AG09309 (cell line): ENCODE measurements at places on chromosomes 5 and 9.
A peak's percentile ranks its signal among the peaks of the same experiment; 100 is the strongest.

- no peak for DNase-seq
Observed at GRCh38 chr9:81344366-81344765, 345.0 kb downstream of the TLE1 start.

- DNase-seq, result no peak
Observed at GRCh38 chr5:141969783-141970771, 1.2 kb downstream of the RNF14 start.

- DNase-seq, result peak; percentile 38
Observed at GRCh38 chr9:130680836-130681768, 12.5 kb upstream of the EXOSC2 start.

GRCh38 chr5:6840136-6840793, 127.0 kb downstream of the TENT4A start:
- no peak for DNase-seq

DNA sequence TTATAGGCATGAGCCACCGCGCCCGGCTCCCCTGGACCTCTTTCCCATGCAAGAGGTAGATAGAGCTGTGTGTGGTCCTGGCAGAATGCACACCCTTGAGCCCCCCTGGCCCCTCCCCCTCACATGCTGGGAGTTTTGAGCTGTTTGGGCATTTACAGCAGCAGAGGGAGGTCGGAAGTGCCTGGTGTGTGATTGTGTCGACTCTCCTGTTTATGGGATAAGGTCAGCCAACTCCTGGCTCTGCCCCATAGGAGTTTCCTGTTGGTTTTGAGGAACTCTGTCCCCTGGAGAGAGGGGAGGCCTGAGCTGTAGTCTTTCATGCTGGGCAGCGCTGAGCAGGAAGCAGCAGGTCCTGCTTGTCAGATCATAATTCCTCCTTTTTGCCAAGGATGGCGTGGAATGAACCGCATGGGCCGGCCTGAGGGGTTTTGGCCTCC, 6.0 kb downstream of the LRRC8A start:
- no peak for DNase-seq

GRCh38 chr5:14896131-14896530, 24.6 kb upstream of the ANKH start:
- no peak for DNase-seq

GRCh38 chr5:178209334-178210072, 5.2 kb downstream of the HNRNPAB start:
- DNase-seq, result no peak

- DNase-seq, result no peak
Observed at GRCh38 chr5:125554355-125554754, 807.9 kb upstream of the ZNF608 start.

- no peak for DNase-seq
Observed at GRCh38 chr9:89022902-89023301, 31.6 kb downstream of the S1PR3 start.

DNA sequence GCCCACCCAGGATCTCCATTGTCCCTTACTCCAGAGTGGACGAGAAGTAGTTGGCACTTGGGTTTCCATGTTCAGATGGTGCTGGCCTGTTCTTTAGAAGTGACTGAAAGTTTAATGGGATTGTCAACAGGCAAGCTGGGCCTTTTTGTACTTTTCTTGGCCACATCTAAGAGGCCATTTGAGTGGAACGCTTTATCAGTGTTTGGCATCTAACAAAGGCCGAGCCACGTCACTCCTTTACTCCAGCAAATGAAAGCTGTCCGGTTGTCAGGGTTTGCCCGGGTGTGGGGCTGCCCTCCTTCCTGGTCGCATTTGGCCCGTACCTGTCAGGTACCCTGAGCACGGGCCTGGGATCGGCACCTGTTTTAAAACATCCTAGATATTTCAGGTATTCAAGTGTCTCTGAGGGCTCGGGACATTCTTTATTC, 71.5 kb downstream of the RCL1 start:
- no peak for DNase-seq

- no peak for DNase-seq
Observed at GRCh38 chr5:180540050-180540694, 46.0 kb downstream of the CNOT6 start.

DNA sequence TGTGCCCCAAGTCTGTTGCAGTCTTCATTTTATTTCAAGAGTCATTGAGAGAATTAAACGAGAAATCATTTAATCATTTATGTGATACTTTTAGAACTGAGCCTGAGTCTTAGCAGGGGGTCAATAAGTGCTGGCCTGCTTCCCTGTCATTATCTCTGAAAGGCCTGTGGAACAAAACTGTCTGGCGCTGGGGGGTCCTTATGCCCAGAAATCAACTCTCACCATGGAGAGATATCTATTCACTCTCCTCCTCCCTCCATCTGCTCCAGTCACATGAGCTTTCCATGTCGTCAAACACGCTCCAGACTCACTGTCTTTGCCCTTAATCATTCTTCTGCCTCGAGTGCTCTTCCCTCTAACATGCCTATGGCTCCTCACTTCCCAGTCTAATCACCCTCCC, 136.8 kb downstream of the ESM1 start:
- no peak for DNase-seq

DNA sequence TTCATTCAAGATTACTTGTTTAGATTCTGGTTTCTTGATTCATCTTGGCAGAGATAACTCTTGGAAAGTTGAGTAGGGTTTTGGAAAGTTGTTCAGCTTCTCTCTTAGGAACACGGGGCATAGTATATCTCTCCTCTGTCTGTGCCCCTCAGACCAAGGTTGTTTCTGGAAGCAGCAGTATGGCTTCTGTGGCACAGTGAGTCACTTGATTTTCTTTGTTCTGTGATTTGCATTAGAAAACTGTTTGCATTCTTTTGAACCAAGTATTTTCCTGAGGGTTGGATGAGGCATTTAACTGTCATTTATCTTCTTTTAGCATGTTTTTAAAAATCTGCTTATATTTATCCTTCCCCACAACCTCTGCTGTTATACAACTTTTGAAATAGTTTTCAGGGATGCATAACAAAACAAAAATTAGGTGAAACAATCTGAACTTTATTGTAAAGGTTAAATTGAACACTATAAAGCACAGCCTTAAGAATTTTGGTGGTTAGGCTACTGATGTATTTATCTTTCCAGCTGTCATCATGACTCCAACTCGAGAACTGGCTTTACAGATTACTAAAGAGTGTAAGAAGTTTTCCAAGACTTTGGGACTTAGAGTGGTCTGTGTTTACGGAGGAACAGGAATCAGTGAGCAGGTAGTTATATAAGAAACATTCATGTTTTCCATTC, 26.5 kb downstream of the DDX46 start:
- no peak for DNase-seq

DNA sequence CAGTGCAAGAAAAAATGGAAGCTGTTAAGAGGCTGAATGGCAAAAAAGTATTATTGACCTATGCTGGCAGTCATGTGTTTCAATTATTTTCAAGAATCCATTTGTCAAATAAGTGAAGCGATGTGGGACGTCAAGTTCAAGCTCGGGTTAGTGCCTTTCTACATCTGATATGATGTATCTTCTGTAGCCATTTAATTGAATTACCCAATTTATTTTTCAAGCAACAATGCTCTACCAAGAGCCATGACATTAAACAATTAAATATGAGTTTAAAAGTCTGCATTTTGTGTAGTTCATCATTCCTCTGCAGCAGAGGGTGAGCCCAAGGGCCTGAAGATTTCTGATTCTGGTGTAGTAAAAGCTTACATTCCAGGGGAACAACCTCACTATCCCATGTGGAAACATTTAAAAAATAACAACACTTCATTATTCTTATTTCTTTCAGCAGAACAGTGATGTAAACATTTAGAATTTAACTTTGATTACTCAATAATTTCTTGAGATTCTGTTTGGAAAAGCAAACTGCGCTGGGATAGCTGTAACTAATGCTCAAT, 619.7 kb upstream of the ARRDC3 start:
- peak; percentile 1 for DNase-seq

DNA sequence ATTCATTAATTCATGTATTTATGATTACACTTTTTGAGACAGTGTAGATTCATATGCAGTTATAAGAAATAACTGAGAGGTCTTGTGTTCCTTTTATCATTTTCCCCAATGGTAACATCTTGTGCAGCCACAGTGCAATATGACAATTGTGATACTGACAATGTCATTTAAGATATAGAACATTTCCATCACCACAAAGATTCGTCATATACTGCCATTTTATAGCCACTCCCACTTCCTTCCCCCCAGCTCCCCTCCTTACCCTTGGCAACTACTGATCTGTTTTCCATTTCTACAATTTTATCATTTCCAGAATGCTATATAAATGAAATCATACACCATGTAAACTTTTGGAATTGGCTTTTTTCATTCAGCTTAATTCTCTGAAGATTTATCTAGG, 53.8 kb downstream of the NR2F1 start:
- no peak for DNase-seq

DNA sequence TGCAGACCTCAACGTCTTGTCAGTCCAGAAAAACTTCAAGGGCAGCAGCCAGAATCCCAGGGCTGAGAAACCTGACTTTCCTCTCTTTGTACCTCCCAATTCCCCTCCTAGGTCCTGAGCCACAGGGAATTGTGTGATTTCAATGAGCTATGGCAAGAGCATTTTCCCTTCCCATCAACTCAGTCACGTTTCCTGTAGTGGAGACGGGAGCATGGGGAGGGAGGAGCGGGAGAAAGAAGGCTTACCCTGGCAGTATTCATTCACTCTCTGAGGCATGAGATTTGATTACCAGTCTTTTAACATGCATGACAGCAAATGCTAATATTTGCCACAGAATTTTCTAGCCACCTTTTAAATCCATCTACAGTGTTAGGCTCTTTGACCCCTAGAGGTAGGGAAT, 109.4 kb upstream of the TBCA start:
- no peak for DNase-seq

- DNase-seq, result no peak
Observed at GRCh38 chr5:59835800-59836199, 57.7 kb downstream of the PDE4D start.
